Activated T-cell treated with anti-CD3 and anti-CD28 coated beads, Interleukin-2, amount 50 U/mL, for 48 hours (primary cell): ENCODE measurements at places on chromosomes 16 and 17.

DNA sequence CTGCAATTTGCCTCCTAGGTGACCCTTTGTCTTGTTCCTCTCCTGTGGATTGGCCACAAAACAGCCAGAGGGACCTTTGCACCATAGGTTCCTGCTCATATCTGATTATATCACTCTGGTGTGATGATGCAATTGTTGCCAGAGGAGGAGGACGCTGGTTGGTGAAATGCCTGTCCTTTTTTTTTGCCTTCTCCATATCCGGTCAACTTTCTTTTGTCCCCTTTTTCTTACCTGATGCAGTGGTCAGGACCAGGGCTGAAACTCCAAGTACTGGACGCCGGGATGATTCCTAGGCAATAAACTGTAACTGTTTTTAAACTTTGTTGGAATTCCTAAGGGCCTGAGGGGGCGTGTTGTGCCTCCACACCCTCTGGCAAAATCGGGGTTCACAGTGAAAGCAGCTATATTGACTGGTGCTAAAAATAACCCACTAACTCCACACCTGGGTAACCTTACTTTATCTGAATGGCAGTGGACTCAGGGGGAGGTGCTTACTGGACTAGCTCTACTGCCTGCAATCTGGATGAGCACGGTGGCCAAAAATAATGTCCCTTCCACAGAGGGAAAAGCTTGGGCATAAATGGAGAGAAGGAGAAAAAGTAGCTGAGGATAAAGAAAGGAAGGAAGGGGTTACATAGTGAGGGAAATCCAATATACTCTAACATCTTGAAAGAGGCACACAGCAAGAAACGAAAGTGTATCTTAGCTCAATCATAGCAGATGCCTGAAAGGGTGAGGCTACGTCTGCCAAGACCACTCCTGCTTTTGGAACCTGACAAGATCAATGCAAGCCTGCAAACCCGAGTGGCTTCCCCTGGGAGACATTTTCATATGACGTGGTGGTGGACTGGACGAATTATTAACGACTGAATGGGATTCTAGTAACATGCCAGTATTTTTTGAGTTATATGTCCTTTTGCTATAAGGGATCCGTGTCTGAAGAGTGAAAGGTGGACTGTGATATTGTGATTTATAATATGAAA lies 28.4 kb upstream of the ZNF423 start:
- no peak for DNase-seq

DNA sequence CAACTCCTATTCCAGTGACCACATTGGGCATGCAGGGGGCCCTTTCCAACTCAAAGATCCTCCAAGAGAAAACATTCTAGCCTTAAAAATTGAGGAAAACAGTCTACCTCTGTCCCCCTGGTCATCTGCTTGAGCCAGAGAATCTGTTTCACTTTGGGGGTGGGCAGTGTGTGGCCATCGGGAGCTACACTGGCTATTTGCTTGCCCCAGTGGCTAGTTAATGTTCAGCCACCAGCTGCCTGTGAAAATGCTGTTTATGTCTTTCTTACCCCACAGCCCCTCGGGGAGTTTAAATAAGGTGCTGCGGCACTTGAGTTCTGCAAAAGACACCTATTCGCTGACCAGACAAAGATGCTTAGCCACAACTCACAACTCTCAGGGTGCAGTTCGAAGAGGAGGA lies 43.4 kb downstream of the GNAO1 start:
- DNase-seq = no peak

DNA sequence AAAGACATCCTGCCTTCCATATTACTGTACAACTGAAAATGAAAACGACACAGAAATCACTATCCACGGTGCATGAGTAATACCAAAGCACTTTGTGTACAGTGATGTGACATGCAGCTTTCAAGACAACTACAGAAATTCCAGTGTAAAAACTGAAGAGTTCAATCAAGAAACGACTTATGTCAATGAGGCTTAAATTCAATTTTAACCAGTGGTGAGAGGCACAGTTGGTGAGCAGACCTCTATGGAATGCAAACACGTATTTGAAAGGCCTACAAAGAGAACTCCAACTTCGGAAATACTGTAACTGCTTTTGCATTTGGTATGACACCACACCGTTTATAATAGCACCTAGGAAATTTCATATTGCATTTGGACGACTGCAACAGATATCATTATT lies 87.6 kb downstream of the USP31 start:
- DNase-seq = no peak

DNA sequence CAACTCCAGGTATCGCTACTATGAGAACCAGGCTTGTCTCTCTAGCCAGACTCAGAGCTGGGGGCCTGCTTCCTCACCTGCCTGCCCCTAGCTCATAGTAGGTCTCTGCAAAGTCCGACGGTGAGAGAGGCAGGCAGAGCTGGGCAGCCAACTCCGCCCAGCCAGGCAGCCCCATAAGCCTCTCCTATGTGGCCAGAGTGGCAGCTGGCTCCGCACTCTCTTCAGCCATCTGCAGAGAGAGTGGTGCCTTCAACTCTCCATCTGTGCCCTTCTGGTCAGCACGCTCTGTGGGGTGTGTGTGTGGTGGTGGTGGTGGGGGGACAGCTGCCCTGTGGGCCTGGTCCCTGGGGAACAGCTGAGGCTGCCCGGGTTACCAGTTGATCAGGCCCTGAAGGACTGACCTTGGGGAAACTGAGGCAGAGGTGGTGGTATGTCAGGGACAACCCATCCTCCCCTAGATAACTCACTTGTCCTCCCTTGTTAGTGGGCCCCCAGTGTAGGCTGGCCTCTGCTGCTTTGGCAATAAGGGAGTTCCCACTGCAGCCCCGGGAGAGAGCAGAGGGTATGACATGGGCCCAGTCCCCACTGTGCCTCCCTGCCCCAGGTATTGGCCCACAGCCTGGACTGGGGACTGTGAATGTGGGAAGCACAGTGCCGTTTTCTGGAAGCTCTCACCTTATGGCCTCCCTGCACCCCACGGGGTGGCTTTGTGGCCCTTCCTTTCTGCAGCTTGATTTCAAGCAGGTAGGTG lies 1.8 kb upstream of the ADGRG1 start:
- DNase-seq = no peak
